ENCODE measurements at places on chromosomes 7 and 10.

- no peak for DNase-seq
These were observed 31.7 kb downstream of the AP5Z1 start for GRCh38 chr7:4806983-4807597.

- DNase-seq = no peak
These were observed 283.6 kb upstream of the KLF6 start for GRCh38 chr10:4068629-4069028.

DNA sequence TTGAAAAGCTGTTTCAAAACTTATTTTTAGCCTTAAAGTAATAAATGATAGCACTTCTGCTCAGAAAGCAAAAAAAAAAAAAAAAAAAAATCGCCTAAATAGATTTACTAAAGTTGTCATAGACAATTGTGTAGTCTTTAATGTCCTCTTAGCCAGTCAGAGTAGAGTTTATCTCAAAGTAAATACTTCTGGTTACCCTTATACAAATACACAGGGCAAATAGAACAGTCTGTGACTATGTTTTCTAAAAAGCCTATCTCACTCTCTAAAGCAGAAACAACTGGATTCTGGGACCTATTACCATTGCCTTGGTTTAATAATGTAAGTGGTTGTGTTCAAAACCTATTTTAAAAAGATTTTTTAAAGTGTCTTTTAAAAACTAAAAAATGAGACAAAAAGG lies 156.2 kb upstream of the THSD7A start:
- no peak for DNase-seq

- DNase-seq = no peak
These were observed 44.2 kb downstream of the DRGX start for GRCh38 chr10:49351669-49352068.

- DNase-seq = no peak
These were observed 131.5 kb downstream of the CCDC7 start for GRCh38 chr10:32577448-32577847.

- no peak for DNase-seq
These were observed 310.6 kb downstream of the FRMD4A start for GRCh38 chr10:14020037-14020664.

GRCh38 chr10:92387289-92387940 lies 96.4 kb downstream of the MARCHF5 start:
- DNase-seq = peak; percentile 98

DNA sequence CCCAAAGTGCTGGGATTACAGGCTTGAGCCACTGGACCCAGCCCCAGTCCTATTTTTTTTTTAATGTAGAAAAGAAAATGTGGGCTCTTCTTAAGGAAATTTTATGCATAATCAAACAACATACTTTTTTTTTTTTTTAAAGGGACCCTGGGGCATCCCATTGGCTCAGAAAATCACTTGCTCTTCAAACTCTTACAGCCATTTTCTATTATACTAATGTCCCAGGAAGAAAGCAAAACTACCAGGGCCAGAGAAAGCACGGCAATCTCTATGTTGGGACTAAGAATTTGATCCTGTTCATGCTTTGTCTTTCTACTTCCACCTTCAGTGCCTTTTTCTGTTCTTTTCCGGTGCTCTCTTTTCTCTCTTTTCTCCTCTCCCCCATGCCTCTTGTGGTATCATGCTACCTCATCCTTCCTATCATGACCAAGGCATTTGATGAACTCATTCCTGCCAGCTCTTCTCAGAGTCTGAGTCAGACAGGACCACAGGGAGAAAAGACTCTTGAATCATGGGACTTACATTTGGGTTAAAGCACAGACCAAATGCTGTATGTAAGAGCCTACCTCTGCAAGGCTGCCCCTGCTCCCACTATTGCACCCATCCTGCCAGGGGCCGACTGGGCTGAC lies 76.4 kb upstream of the CCNY start:
- DNase-seq = no peak

DNA sequence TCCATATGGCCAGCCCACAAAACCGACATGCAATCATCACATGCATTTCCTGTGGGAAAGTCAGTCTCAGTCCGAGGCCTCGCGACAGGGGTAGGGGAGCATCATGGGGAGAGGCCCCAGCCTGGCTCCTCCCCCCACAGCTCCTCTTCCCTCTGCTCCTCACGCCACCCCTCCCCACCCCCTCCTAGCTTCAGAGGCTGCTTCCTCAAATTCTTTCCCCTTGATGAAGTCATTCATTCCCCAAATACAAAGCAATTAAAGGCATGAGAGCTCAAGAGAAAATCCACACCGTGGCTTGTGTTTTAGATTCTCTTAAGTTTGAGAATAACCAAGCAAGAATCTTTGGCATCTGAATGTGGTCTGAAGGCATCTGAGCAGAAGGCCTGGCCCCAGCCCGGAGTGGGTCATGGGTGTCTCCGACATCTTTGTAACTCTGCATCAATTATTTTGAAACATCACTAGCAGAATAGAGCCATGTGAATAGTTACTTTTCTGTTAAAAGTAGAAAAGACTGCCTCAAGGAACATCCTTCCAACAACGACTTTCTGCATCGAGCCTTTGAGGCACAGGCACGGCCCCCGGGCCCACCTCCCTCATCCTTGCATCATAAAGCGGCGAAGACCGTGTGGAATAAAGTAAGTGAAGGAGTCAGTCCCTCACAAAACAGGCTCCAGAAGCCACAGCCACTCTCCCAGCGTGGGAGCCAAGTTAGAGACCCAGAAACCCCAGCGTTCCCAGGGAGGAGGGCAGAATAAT lies 90.9 kb downstream of the DIP2C start:
- DNase-seq = peak; percentile 55

DNA sequence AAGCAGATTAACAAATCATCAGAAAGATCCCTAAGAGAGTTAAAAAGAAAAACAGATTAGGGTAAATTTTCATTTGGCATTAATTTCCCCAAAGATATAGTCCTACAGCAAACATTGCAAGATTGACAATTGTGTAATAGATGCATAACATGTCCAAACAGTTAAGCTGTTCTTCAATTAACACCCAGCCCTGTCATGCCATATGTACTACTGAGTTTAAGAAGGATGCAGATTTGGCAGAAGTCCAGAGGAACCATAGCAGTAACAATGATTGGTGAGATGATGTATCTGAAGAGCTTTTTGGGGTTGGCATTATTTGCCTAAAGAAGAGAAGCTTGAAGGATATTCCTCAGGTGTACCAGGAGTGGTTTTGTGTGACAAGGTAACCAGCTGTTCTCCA lies 287.6 kb downstream of the LRMDA start:
- DNase-seq = no peak

DNA sequence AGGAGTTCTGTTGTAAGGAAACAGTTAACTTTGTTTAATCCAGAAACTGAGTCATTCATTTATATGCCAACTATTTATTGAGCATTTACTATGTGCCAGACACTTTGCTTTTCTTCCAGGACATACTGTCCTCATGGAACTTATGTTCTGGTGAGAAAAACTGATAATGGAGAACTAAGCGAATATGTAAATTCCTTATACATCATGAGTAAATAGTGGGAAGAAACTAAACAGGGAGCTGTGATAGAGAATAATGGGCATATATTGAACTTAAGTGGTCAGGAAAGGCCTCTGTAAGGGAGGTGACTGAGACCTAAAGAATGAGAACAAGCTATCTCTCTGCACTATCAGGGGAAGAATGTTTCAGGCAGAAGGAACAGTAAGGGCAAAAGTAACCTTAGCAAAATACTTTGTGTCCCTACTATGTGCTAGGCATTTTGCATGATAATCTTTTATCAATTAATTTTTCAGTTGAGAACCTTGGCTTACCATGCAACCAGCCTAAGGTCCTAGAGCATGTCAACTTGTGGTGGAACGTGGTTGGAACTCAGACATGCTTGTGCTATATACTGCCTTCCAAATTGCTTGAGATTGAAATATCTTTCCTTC lies 45.4 kb downstream of the ST7 start:
- DNase-seq = no peak

DNA sequence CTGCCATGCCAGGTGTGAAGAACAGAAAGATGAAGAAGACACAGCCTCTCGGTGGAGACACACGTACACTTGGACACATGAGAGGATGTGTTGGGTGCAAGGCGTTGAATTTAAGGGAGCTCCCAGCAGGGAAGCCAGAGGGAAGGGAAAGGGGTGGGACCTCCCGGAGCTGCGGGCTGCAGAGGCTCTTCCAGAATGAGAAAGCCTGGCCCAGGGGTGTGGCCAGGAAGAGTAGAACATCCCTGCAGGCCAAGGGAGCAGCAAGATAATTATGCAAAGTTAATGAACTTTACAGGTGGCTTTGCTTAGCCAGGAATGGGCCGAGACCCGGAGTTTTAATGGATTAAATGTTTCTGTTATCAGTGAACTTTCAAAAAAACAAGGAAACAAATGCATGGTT lies 270.3 kb downstream of the KLF6 start:
- DNase-seq = no peak
